ENCODE measurements at places on chromosomes 12 and 14.

DNA sequence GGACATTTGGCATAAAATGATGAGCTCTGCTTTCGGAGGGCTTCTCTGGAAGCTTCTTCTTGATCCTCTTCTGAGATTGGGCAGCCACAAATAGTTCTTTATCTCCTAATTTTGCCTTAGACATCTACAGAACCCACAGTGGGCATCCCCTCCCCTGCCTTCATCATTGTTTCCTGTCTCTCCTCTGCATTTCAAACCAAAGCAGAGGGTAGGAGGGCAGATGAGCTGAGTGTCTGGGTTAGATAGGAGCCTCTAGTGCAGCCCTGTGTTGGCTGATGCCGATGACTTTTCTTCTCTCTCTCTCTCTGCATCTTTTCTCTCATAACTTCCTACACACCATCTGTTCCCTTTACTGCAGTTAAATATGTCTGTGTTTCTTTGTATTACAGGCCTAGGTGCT lies 8.5 kb upstream of the IL26 start:
- peak; percentile 60 for ATAC-seq

- no peak for ATAC-seq
Measured at GRCh38 chr12:96228566-96229248, 34.5 kb downstream of the ELK3 start.

GRCh38 chr14:93713726-93714405 lies 74.4 kb downstream of the PRIMA1 start:
- ATAC-seq = no peak

GRCh38 chr14:53851394-53852090 lies 105.1 kb downstream of the BMP4 start:
- no peak for ATAC-seq

- ATAC-seq = peak; percentile 37
Measured at GRCh38 chr12:47079981-47080724, 394 bp upstream of the AMIGO2 start.

DNA sequence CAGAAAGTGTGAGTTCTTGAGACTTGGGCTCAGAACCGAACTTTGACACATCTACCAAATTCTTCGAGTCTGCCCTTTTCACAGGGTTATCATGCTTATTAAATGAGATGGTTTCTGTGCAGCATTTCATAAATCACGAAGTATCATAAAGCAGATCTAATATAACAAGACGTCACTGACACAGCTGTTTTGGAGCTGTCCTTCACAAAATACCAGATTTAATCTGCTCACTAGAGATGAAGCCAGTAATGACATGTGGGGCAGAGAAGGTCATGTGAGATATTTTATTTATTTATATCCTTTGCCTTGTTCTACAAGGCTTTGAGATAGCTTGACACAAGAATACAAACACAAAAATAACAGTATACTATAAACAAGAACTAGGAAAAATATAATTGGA lies 127.0 kb downstream of the RPAP3 start:
- ATAC-seq = no peak

DNA sequence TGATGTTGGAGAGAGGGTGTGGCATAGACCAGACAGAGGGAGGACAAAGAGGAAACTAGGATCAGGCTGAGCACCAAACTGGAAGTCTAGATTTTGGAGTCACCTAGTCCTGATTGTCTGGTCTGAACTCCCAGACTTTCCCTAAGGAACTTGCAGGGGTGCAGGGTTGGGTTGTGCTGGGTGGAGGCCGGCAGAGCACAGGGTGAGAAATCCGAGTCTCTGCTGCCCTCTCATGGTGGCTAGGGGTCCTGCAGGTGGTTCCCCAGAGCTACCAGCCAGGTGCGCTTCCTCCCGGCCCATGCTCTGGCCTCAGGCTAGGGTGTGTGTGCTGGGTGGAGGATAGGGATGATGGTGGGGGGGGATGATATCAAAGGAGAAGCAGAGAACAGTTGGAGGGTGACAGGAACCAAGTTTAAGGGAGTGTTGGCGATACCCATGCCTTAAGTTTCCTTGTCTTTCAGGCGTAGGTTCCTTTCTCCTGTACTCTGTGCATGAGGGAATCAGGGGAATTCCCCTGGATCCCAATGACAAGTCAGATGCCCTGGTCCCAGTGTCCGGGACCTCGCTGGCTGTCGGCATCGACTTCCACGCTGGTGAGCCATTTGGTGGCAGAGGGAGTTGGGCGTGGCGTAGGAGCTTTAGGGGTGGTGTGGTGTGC lies 33.5 kb upstream of the NXPH4 start:
- peak; percentile 93 for ATAC-seq

DNA sequence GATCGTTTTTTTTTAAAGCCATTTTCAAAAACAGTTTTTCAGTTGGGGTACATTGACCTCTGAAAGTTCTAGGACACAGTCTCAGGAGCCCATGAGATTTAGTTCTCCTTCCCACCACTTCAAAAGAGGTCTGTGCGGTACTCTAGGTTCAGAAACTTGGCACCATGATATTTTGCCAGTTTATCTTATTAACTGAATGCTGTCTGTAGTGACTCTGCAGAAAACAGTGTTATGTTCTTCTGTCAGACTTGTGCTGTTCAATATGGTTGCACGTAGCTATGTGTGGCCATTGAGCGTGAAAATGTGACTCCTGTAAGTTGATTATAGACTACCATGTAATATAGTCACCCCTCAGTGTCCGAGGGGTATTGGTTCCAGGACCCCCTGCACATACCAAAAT lies 35.9 kb downstream of the CRADD start:
- no peak for ATAC-seq

DNA sequence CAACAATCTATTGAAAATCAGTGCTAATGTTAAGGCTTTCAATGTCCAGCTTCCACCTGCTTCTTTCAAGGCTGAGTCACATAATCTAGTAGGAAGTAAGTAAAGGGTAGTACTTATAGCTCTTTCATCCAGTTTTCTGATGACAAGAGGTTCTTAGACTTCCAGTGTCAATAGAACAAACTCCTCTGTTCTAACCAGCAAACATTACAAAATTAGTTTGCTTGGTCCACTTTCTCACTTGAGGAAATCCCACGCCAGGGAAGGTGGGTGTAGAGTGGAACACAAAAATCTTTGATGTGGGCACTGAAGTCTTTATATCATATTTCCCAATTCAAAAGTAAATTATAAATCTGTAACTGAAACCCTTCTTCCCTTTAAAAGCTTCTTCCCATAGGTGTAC lies 2.6 kb downstream of the NPC2 start:
- ATAC-seq = no peak

DNA sequence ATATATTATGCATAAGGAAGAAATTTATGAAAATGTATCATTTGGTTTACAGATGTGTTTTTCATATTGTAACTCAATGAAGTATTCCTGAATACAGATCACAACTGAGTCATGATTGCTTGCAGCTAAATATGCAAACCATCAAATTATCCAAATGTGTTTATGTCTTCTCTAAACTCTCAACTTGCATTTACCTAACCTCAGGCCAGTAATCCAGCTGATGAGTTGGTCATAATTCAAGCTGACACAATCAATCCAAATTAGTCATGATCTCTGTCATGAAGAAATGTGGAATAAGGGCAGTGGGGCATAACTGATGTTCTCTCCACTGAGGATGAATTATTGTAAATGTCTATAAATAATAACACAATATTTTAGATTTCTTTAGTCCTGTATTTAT lies 104.8 kb upstream of the CNTN1 start:
- no peak for ATAC-seq

DNA sequence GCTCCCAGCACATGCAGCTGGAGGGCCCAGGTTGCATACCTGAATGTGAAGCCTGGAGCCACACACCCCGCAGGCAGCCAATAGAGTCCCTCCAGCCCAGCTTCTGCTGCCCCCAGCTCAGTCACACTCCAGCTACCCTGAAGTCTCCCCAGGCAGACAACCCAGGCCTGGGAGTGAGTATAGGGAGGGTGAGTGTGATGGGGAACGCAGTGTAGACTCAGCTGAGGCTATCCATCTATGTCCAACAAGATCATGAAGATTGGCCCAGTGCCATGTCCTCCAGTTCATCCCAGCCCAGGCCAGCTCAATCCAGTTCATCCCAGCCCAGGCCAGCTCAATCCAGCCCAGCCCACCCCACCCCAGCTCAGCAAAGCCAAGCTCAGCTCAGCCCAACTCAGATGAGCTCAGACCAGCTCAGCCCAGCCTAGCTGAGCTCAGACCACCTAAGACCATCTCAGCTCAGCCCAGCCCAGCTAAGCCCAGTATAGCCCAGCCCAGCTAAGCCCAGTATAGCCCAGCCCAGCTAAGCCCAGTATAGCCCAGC lies 330.4 kb downstream of the TMEM121 start:
- no peak for ATAC-seq

DNA sequence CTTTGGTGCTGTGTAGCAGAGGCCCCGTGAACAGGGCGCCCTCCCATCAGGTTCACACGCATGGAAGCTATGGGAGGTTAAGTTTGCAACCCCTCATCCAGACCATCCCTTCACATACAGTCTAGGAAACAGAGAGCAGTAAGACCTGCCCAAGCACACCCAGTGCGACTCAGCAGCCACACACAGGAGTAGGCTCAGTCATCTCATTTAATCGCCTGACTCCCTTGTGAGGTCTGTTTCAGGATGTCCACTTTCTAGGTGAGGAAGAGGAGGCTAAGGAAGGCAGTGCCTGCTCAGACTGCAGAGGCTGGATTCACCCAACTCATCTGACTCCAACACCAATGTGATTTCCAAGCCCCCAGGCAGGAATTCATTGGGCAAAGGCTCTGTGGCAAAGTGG lies 11.9 kb downstream of the BDKRB1 start:
- ATAC-seq = no peak

DNA sequence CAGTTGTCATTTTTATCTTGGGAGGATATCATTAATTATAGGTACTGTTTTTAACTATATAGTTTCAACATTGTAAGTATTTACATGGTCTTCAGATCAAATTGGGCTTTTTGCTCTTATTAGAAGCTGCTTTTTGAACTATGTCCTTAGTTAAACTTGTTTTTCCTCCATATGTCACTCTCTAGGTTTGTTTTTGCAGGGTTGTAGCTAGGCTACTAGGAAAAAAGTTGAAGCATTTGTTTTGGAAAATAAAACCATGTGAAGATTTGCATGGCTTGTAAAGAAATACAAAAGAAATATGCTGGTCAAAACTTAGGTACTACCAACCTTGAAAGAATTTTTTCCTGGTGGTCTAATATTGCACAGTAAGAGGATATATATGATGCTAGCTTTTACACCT lies 3.4 kb downstream of the ARID2 start:
- no peak for ATAC-seq

- no peak for ATAC-seq
Measured at GRCh38 chr12:123984903-123985302, 11.9 kb downstream of the ZNF664 start.

- no peak for ATAC-seq
Measured at GRCh38 chr12:10652192-10652591, 21.7 kb downstream of the STYK1 start.

GRCh38 chr14:76090616-76091391 lies 60.9 kb upstream of the GPATCH2L start:
- no peak for ATAC-seq

DNA sequence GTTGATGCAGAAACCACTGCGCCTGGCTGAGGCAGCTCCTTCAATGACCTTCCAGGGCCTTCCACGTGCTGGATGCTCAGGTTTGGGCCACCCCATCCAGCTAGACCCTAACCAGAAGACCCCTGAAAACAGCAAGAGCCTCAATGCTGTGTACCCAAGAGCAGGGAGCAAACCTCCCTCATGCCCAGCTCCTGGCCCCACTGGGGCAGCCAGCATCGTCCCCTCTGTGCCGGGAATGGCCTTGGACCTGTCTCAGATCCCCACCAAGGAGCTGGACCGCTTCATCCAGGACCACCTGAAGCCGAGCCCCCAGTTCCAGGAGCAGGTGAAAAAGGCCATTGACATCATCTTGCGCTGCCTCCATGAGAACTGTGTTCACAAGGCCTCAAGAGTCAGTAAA lies 10.5 kb downstream of the OAS3 start:
- no peak for ATAC-seq

DNA sequence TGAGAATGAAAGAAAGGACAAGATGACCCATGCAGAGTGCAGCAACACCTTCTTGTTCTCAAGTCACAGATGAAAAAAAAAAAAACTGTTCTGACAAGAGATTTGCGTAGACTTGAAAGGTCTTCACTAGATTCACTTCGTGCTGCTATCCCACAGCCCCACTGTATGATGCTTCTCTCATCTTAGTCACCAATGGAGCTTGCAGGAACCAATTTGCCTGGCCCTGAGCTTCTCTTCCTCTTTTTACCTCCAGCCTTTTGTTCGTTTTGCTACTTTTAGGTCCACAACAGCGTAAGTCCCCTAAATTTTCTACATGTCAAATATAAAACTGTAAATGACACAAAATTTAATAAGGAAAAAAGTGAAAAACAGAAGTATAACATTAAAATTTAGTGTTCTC lies 107.9 kb upstream of the NAP1L1 start:
- ATAC-seq = no peak

GRCh38 chr12:112183141-112184021 lies 58.0 kb downstream of the TRAFD1 start:
- ATAC-seq = peak; percentile 93

DNA sequence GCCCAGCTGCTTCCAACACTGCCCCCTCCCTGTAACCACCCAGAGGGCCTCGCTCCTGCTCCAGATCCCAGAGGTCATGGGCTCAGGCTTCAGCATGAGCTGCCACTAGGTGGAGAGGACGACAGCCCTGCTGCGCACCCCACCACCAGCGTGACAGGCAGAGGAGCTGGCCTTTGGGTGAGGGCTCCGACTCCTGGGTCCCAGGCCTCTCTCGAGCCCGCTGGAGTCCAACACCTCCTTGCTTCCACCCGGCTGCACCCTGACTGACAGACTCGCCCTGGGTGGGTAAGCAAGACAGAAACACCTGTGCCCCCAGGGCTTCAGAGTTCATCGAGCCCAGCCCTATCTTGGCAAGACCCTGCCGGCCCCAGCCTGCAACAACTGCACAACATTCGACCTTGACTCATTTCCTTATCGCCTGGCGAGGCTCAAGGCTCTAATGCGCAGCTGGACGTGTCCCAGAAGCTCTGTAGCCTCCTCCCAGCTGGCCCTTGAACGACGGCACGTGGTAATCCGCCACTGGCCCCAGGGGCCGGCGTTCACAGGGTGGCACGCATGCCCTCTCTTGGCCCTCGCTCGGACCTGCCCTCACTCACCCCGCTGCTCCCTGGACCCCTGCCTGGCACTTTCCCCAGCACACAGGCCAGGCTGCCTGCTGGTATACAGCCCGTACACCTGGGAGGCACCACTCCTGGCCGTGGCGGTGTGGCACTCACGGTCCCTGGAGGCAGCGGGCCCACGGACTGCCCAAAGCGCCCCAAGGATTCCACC lies 28.0 kb downstream of the VPS37B start:
- ATAC-seq = no peak

DNA sequence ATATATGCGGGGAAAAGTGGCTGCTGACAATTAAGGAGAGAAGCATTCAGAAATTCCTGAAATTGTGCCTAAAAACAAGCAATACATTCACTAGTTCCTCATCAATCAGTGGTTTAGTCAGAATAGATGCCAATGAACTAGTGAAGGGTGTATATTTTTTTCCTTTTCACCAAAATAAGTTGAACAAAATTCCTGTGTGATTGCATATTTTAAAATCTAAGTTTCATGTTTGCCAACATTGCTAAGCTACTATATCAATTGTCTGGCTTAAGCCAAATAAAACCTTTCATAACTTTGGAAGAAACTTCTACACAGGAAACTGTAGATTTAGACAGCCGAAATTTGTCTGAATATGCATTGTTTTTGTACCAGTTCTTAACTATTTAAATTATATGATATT lies 8.7 kb downstream of the PRKD1 start:
- ATAC-seq = no peak

All from activated T-helper 17 cell treated with anti-CD3 and anti-CD28 coated beads, Interleukin-2, amount 50 U/mL, for 72 hours (primary cell).